ENCODE measurements at places on chromosomes 12 and 14.

DNA sequence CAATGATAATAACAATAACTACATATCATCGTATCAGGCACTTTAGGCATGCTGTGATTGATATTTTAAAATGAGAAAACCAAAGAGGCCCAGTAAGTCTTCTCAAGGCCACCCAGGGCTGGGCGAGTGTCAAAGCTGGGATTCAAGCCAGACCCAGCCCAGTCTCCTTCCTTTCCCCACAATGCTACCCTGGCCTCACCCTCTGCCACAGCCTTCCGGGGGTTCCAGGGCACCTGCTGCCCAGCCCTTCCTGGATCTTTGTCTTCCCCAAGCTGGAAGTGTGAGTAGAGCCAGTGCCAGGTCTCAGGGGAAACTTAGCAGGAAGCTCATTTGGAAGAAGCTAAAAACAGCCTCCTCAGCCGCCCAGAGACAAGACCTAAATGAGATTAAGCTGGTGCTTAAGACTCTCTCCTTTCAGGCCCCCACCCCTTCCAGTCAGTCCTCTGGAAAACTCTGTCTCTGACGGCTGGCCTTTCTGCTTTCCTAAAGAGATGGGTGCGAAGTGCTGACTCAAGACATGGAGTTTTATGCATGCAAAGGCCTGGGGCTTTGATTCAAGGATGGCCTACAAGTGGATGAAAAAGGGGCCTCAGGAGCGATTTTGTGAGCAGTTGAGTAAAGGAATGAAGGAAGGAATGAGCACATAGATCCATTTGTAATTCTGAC, 184.2 kb downstream of the KCNA5 start:
- DNase-seq = no peak

DNA sequence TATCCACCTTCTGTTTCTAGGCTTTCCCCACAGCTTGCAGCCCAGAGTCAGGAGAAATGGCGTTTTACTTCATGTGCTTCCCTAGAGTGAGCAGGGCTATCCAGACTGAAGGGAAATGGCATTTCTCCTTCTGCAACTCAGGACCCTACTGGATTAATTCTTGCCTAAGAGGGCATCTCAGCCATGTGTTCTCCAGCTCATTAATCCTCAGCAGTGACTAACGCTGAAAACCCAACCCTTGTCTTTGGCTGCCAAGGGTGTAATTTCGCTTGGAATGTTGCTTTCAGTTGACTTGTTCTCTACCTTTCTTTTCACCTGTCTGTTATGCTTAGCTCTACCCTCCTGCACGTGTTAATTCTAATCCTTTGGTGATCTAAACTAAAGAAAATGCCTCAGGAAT, 21.0 kb upstream of the EMP1 start:
- no peak for DNase-seq

DNA sequence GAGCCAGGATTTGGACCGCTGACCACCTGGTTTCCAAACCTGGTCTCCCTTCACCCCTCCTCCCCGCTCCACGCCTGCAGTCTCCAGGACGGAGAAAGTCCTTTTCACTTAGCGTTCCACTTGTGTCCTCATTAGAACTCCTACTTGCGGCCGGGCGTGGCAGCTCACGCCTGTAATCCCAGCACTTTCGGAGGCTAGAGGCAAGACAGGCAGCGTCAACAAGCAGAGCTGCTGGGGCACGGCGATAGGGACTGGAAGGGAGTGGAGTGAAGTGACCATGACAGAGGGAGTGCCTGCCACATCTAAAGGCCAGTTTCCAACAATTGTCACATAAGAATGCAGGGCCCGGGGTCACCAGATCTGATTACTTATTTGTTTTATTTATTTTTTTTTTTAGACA, 132.5 kb upstream of the NCOR2 start:
- no peak for DNase-seq

- no peak for DNase-seq
These were observed 345.9 kb downstream of the BCL11B start for GRCh38 chr14:98926146-98926545.

- DNase-seq = no peak
These were observed 5.1 kb downstream of the TBK1 start for GRCh38 chr12:64457032-64457431.

- DNase-seq = no peak
These were observed 14.6 kb downstream of the MEG3 start for GRCh38 chr14:100840286-100841065.

- DNase-seq = no peak
These were observed 138.7 kb downstream of the PHLDA1 start for GRCh38 chr12:75892731-75893408.

DNA sequence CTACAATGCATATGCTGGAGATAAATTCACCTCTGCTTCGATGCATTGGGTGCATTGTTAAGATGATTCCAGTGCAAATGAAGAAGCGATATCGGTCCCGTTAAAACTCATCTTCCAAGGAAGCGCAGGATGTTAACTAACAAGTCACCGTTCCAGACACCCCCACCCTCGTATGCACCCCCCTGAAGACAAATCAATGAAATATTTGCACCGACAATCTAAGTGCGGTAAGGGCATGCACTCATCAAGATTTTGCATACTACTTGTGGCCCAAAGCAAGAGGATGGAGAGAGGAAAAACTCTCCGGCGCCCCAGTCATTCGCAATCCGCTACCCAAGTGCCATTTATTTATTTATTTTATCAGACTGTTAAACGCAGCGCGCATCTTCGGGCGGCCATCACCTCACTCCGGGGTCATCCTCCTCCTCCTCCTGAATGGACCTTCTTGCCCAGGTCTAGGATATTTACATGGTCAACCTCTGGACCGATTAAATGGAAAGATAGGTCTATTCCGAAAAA, 1.2 kb downstream of the NOVA1 start:
- no peak for DNase-seq
